ENCODE measurements at places on chromosomes 6 and 20.

- no peak for DNase-seq
Observed at GRCh38 chr6:3610206-3610605, 141.3 kb downstream of the PXDC1 start.

DNA sequence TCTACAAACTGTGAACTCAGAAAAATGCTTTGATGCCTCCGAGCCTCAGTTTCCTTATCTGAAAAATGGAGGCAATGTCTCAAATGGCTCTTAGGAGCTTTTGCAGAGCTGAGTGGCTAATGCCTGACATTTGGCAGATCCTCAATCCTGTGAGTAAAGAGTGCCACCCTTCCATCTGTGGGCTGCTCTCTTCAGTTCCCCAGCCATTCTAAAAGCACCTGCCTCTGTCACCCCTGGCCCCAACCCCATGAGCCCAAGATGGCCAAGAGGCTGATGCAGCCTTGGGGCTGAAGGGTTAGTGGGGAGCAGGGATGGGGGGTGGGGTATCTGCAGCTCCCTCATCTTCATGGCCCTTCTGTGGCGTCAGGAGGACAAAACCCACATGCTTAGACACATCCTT, 14.5 kb upstream of the GUCA1A start:
- no peak for DNase-seq

GRCh38 chr20:5643936-5644335, 106.3 kb upstream of the SHLD1 start:
- no peak for DNase-seq

- no peak for DNase-seq
Observed at GRCh38 chr6:34308483-34308882, 59.7 kb upstream of the SMIM29 start.

DNA sequence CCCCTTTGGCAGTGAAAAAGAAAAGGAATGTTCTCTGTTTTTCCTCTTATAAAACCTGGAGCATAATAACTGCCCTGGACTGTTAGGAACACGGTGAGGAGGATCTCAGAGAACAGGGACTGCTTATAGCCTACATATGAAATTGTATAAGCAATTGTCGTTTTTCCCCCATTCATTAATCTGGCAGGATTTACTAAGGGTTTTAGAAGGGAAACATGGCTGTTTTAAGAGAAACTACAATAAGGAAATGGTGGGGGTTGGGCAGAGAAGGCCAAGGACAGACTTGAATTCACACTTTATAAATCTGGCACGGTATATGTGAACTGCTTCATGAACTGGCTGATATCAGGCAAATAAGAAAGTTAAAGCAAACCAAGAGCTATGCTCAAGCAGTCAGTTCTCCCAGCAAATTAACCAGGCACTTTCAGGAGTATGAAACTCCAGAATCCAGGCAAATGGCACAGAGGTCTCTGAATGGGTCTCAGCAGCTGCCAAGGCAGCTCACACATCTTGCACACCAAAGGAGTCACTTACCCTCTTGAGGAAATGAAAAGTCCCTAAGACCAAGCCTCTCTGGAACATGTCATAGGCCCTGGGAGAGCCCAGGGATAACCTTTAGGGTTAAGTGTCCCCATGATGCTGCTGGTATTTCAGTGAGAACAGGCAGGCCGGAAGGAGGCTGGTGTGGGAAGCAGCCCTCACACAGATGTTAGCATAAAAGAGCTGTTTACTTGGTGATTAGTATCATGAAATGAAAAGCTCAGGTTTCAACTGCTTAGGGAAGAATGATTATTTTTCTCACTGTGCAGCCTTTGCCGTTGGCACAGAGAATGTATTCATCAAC, 260.5 kb upstream of the MARCKS start:
- no peak for DNase-seq

DNA sequence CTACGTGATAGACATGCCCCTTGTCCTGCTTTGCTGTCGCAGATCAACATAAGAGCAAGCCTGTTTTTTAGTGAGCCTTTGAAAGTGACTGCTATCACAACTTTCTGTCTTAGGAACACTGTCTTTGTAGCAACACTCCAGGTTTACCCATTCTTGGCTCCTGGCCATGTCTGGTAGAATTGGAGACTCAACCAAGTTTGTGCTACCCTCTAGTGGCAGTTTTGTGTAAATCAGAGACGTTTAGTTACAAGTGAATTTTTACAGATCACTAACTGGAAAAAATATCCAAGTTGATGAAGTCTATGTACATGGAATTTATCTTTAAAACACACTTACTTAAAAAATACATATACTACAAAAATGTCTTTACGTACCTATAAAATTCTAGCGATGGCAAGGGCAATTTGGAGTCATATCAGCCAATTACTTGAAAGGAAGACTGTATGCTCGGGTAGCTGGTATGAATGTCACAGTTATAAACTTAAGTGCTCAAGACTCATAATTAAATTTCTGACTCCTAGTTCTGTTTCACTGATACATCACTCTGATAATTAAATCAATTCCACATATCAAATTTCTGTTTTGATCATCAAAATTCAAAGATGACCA, 101.4 kb downstream of the ADGB start:
- peak; percentile 73 for DNase-seq

GRCh38 chr6:46137387-46137786, 7.6 kb downstream of the ENPP4 start:
- DNase-seq, result no peak

DNA sequence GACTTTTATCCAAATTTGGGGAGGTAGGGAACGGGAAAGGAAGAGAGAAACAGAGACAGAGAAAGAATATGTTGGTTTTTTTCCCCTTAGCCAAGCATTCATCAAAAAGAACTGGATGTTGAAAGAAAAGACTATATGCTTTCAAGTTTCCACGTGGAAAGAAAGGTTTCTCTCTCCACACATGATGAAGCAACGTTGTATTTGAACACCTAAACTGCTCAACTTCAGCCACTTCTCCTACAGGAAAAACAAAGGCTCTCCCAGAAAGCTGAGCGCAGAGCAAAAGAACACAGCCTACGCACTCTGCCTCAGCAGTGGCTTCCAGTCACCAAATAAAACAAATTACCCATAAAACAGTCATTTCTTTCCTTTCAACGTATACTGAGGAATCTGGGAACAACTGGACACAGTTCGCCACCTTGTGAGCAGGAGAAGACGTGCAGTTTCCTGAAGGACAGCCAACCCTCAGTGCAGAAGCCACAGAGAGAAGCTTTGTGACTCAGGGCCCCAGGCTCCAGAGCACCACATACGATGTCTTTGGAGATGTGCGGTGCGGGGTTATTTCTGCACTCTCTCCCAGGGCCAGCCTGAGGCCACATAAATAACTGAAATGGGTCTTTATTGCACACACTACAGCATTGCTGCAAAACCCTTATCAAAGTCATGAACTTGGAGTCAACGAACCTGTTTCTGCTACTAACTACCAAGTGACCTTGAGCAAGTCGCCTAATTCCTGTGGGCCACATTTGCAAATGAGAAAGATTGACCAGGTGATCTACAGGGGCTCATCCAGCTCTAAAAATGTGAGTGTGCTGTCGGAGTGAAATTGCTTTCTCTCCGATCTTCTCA, 10.1 kb downstream of the IL17F start:
- no peak for DNase-seq

DNA sequence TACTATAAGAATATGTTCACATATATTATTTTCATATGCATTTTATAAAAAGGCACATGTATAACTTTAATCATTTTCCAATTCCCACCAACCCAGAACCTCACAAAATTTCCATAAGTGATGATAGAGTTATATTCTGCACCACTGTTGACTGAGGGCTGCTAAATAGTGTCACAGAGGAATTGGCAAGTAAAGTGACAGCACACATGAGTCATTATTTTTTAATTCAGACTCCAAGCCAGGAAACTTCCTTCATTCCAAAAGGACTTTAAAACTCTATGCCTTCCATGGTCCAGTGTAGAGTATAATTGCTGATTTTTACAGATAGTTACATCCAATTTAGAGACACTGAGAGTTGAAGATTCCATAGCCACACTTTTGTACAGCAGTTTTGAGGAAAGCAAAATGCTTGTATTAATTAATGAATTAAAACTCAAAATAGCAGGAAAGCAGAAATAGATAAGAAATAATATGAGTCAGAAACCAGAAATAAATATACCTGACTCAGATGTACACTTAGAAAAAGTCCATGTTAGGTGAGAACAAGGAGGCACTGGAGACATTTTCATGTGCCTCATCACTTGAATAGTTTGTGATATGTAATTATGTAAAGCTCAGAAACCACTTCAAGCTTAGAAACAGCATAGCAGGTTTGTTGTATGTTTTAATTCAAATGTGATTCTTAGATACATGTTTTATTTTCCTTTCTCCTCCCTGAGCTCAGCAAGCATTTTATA, 425.2 kb upstream of the OPRM1 start:
- no peak for DNase-seq
